ENCODE measurements at places on chromosomes 3 and 15.

DNA sequence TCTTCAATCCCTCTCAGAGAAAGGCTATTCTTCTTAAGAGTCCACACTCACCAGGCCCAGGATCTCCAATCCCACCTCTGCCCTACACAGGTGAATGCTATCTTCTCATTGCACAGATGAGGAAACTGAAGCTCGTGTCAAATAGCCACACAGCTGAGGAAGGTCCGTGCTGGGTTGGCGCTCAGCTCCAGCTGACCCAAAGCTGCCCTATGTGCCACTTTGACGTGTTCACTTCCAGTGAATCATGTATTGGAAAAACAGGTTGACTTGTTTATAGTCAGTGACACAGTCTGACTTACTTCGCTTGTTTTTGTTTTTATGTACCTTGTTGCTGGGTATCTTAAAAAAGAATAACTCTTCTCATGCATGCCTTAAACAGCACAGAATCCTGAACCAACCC, 32.4 kb upstream of the ALDH1A3 start:
- DNase-seq, result no peak

GRCh38 chr3:68832680-68833079, 99.7 kb downstream of the TAFA4 start:
- DNase-seq, result no peak

- DNase-seq, result no peak
Observed at GRCh38 chr3:140736863-140737460, 59.1 kb downstream of the TRIM42 start.

DNA sequence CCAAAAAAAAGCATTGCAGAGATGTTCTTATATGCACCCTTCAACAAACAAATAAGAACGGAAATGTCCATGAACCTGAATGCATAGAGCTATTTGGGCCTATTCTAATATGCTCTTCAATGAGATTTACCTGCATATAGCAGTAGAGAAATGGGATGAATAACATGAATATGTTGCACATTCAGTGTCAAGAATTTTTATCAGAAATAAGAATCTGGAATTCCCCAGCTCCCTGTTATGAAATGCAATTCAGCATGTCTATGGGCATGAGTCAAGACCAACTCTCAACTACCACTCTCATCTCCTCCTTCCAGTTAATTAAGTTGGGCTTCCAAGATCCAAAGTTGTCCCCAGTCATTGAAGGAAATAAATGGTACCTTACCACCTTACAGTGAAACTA, 133.7 kb upstream of the ALCAM start:
- no peak for DNase-seq

DNA sequence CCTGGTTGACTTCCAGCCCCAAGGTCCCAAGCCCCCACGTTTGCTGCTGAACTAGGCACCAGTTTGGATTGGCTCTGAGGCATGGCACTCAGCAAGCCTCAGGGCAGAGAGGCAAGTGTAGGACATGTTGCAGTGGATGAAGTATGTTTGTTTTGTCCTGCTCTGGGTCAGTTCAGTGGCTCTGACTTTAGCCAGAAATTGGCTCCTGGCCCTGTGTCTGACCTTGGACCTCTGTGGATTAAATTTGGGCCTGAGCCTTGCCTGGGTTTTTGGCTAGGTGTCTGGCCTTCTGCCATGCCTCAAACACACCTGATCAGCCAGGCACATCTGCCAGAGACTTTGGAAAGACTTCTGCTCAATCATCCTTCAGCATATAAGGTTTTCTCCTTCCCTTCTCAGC, 3.6 kb upstream of the MRAS start:
- DNase-seq, result no peak

GRCh38 chr15:52392008-52392687, 96.5 kb upstream of the MYO5C start:
- no peak for DNase-seq

DNA sequence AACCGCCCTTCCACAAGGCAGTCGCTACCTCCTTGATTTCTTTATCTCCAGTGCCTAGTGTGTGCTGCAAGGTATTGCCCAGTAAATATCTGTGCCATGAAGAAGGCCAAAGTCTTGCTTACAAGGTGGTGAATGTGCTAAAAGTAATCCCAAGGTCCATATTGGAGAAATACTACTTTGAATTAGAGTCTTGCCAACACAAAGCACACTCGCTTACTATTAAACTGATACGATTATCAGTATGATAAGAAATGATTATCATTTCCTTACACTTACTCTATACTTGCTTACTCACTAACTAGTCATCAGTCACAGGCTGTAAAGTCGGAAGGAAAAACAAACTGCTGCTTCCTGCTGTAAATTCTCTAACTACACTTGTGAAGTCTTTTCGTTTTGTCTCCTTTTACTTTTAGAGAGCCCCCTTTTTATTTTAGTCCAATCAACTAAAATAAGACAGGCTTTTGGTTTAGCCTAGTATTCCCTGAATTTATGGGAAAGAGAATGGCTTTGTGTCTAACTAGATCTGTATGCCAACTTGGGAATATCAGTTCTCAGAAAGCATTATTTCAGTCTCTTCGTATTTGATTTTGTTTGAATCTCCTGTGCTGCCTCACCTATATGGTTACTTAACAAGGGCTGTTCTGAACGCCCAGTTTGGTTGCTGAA, 107.1 kb upstream of the TSC22D2 start:
- DNase-seq, result no peak

GRCh38 chr3:3817865-3818264, 18.6 kb downstream of the LRRN1 start:
- peak; percentile 26 for DNase-seq

- DNase-seq, result no peak
Observed at GRCh38 chr3:68234076-68234780, 579.8 kb upstream of the SUCLG2 start.

GRCh38 chr3:52028572-52028971, 27.8 kb downstream of the DUSP7 start:
- no peak for DNase-seq

- no peak for DNase-seq
Observed at GRCh38 chr3:127456471-127457093, 134.0 kb downstream of the TPRA1 start.

DNA sequence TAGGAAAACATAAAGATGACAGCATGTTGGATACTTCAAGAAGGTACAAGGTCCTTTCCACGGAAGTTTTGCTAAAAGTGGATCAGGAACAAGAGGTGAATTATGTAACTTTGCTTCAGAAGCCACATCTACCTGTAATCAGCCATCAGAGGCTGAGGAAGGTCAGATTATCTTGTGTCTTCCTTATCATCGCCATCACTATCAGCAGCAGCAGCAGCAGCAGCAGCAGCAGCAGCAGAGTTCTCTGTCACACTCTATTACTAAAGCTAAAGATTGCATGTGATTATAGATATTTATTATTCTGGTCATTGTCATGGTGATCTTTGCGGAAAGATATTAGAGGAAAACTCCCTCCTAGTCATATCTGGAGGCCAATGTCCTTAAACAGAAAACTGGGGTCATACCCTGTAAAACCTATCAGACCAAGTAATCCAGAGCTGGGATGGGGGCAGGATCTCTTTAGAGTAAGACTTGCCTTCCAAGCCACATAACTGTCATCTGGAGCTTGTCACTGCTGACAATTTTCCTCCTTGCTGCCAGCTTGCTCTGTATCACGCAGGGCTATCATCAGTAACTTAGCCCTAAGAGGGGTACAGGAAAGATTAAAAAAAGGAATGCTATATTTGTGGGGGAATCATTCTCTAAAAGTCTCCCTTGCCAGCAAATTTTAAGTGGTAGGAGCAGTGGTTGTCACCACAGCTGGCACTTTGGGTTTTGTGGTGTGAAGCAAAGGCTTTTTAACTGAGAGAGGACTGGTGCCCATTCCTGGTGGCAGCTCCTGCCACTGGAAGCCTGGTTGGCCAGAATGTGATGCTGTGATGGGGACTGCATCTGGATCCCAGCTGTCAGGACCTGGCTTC, 130.9 kb upstream of the RASGRP1 start:
- DNase-seq, result no peak

GRCh38 chr3:51382947-51383578, 2.0 kb upstream of the MANF start:
- DNase-seq, result no peak

GRCh38 chr15:40136470-40137302, 24.2 kb upstream of the BUB1B start:
- no peak for DNase-seq

DNA sequence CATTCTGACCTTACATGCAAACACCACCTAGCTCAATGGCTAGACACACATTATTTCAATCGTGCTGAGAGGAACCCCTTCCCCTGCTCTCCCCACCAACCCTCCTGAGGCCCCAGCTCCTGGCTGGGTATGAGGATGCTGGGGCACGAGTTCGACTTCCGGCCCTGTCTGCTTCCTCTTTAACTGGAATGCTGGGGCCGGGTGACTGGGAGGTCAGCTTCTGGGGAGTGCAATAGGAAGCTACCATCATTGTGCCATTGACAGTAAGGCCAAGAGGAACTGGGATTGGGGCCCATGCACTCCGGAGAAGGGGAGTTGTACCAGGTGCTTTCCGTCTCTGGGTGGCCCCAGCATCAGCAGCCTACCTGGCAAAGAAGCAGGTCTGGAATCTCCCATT, 15.6 kb upstream of the TLE3 start:
- no peak for DNase-seq

DNA sequence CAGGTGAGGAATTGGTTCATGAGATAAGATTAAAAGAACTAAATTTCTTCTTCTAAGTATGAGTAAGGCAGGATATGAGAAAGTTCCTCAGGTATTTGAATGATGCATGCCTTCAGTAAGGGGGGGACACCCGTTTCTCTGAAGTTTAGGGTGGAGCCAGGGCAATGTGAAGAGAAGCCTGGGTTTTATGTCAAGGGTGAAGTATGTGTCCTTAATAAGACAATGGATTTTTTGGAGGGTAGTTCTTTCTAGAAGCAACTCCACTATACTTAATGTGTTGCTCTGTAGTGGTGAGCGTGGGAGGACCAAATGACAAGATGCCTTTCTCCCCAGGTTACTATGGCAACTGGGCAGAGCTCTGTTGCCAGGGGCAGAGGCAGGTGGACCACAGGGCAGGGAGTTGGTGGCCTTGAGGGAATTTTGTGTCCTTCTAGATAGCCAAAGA, 44.0 kb downstream of the PHLDB2 start:
- no peak for DNase-seq

- DNase-seq, result no peak
Observed at GRCh38 chr3:118955914-118956556, 78.6 kb downstream of the IGSF11 start.

DNA sequence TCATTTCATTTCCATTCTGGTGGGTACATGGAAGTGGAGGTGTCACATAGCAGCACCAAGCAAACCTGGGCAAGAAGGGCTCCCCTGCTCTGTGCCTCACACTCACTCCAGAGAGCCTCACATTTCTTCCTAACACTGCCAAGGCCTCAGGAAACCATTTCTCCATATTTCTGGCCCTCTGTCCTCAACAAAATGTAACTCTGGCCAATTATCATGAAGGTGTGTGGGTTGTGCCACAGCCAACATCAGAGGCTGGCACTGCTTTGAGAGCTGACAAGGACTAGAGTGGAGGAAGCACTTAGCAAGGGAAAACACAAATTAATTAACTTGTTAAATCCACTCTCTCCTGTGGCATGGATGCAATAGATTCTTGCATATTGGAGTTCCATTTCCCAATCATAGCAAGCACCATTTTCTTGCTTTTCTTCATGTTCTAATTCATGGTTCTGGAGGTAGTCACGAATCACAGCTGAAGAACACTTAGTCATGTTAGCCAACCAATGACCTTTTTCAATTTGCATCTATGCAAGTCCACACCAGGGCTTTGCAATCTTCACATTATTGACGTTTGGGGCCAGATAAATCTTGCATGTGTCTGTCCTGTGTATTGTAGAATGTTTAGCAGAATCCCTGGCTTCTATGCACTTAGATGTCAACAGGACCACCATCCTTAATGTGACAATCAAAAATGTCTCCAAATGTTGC, 241.1 kb downstream of the PLCL2 start:
- no peak for DNase-seq

- no peak for DNase-seq
Observed at GRCh38 chr3:64355401-64355807, 130.1 kb upstream of the PRICKLE2 start.
